ENCODE measurements at places on chromosomes 2 and 18. TPM values are rescaled to one million over a fixed set of nuclear protein-coding genes. Genes with fewer than 3 reads are reported as not detected.

DNA sequence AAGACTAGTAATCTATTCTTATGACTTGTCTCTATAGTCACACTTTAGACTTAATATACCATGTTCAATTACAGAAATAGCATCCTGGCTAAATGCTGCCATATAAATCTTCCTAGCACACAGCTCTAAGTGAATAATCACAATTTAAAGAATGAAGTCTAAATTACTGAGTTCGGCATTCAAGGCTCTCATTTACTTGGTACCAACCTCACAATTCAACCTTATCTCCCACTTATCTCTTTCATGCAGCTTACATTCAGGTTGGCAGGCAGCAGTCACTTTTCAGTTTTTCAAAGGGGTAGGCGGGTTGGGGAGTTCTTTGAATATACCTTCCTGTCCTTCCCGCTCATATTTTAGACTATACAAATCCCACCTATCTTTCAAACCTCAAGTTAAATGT lies 1.5 kb downstream of the MMADHC start:
- H3K4me1 ChIP-seq, result peaks cover 46% of the 10 kb centered on the region
- H3K36me3 ChIP-seq, result peaks cover 41% of the 10 kb centered on the region
- DNase-seq, result no peak

GRCh38 chr2:56369316-56369715 lies 185.5 kb downstream of the CCDC85A start:
- no peak overlapping the region for H3K4me3 ChIP-seq
- no peaks in the 10 kb centered on the region for H3K36me3 ChIP-seq
- no peak for DNase-seq
- no peaks in the 10 kb centered on the region for H3K4me1 ChIP-seq
- H3K27ac ChIP-seq, result no peak overlapping the region

- no peak overlapping the region for H3K27ac ChIP-seq
- H3K4me3 ChIP-seq, result no peak overlapping the region
- no peaks in the 10 kb centered on the region for H3K27me3 ChIP-seq
- H3K36me3 ChIP-seq, result no peaks in the 10 kb centered on the region
Observed at GRCh38 chr2:71927757-71928715, 219.6 kb downstream of the CYP26B1 start.

RABL2A gene
- total RNA-seq, result 2.9 TPM

DNA sequence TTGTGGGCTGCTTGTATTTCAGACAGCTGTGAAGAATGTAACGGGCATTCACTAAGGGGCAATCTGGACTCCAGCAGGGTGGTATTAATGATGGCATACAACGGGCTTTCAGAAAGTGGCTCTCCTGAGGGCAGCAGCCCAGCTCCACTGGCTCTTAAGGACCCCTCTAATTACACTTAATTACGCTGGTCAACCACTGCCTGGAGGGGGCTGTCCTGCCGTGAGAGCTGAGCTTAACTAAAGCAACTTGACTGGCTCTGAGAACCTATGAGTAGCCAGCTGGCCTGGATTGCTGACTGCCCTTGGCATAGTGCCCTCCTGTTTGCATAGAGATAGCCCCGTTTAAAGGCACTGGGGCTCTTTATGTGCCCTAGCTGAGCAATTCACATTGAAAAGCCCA lies 3.8 kb downstream of the LIPG start:
- H3K27ac ChIP-seq, result no peak overlapping the region
- H3K36me3 ChIP-seq, result no peaks in the 10 kb centered on the region
- no peak for DNase-seq
- H3K4me3 ChIP-seq, result no peak overlapping the region

DNA sequence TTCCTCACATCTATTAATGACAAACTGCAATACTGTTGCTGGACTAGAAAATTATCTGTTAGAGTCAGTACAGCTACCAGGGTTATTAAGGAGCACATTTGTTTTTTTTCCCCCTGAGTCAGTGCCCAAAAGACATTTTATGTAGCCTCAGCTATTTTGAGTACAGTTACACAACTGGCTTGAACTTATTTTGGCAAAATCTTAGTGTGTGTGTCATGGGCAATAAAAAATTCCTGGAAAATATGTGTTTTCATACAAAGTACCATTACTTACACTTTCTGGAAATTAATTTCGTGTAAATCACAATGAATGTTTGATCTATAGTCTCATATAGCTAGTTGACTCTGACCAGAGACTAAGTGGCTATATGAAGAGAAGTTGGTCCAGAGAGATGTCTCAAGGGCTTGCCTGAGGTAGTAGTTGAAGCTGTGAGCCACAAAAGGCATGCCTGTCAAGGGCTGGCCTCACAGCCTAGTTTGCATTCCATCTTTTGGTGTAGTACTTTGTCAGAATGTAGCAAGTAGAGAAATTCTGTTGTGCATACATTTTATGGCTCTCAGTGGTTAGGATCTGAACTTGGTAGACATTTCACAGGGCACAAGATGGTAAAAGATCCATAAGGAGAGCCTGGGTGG lies 283.4 kb downstream of the MTX2 start:
- no peak overlapping the region for H3K4me3 ChIP-seq
- H3K4me1 ChIP-seq, result peaks cover 12% of the 10 kb centered on the region
- peaks cover 4% of the 10 kb centered on the region for H3K27me3 ChIP-seq
- DNase-seq, result no peak
- no peak overlapping the region for H3K27ac ChIP-seq
- no peaks in the 10 kb centered on the region for H3K36me3 ChIP-seq

DNA sequence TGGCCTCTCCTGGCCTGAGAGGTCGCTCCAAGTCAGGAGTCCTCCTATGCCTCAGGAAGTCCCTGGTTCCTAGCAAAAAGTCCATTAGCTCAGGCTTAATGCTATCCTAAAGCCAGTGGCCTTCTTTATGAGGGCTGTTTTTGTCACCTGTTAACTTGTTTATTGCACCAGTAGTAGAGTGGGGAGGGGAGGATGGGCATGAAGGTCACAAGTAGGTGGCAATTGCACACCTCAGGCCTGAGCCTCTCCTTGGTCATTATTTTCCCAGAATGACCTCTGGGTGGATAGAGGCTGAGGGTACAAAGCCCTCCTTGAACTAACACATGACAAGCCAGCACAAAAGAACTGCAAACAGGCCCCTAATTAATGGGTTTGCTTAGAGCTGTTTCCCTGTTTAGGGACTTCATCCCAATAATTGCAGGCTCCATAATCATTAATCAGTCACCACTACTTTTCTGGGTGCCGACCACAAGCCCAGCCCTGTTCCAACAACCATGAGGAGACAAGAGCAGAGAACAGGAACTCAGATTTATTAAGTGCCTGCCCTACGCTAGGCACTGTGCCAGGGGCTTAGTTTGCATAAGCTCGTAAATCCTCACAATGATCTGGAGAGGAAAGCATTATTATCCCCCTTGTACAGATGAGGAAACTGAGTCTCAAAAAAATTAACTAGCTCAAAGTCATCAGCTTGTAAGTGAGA lies 123.0 kb upstream of the PKDCC start:
- peak overlapping the region; percentile 76 for H3K27ac ChIP-seq
- H3K4me1 ChIP-seq, result peaks cover 60% of the 10 kb centered on the region
- no peak for DNase-seq
- no peaks in the 10 kb centered on the region for H3K27me3 ChIP-seq

GRCh38 chr2:128605931-128606330 lies 287.3 kb upstream of the HS6ST1 start:
- H3K4me3 ChIP-seq, result no peak overlapping the region
- no peaks in the 10 kb centered on the region for H3K4me1 ChIP-seq
- H3K27ac ChIP-seq, result no peak overlapping the region
- no peaks in the 10 kb centered on the region for H3K27me3 ChIP-seq
- DNase-seq, result no peak

GRCh38 chr2:16019060-16019480 lies 78.7 kb downstream of the MYCN start:
- H3K4me3 ChIP-seq, result no peak overlapping the region
- H3K27me3 ChIP-seq, result peaks cover 5% of the 10 kb centered on the region
- no peaks in the 10 kb centered on the region for H3K4me1 ChIP-seq
- DNase-seq, result no peak
- H3K36me3 ChIP-seq, result no peaks in the 10 kb centered on the region
- no peak overlapping the region for H3K27ac ChIP-seq

DYSF gene
- 109 TPM for total RNA-seq

MC2R gene
- not detected for total RNA-seq

- peak; percentile 70 for DNase-seq
- H3K27ac ChIP-seq, result peak overlapping the region; percentile 79
- peak overlapping the region; percentile 78 for H3K4me3 ChIP-seq
- no peaks in the 10 kb centered on the region for H3K27me3 ChIP-seq
- no peaks in the 10 kb centered on the region for H3K36me3 ChIP-seq
Observed at GRCh38 chr18:32469691-32470459, 807 bp downstream of the GAREM1 start.

MATN3 gene
- 0.15 TPM for total RNA-seq

ARHGAP15 gene
- total RNA-seq, result 1.9 TPM

DNA sequence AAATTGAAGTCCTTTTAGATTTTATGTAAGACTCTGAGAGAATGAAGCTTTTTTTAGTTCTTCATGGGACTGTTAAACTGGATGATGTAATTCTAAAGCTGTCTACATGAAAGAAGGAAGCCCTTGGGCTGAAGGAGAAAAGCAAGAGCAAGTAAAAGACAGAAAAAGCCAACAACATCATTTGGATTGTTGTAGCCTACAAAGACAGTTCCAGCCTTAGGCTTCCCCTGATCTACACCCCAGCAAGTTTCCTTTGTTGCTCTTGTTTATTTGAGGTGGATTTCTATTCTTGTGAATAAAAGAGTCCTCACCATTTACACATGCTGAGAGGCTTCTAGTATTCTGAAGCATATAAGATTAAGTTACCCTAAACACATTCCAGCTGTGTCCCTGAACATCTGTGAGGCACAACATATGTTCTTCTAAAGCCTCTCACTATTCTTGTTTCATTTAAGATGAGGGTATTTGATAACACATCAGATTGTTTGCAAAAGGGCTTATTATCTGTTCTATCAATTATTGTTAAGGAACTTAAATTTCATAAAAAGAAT lies 377.8 kb downstream of the LNPK start:
- H3K36me3 ChIP-seq, result no peaks in the 10 kb centered on the region
- H3K27me3 ChIP-seq, result no peaks in the 10 kb centered on the region
- H3K27ac ChIP-seq, result no peak overlapping the region

- H3K27me3 ChIP-seq, result no peaks in the 10 kb centered on the region
- H3K27ac ChIP-seq, result no peak overlapping the region
- no peaks in the 10 kb centered on the region for H3K4me1 ChIP-seq
- H3K36me3 ChIP-seq, result no peaks in the 10 kb centered on the region
- no peak overlapping the region for H3K4me3 ChIP-seq
Observed at GRCh38 chr2:181779288-181780021, 99.1 kb upstream of the NEUROD1 start.

- no peak for DNase-seq
- H3K4me1 ChIP-seq, result peaks cover 44% of the 10 kb centered on the region
- no peak overlapping the region for H3K4me3 ChIP-seq
- H3K36me3 ChIP-seq, result peaks cover 34% of the 10 kb centered on the region
Observed at GRCh38 chr2:64637931-64638330, 15.8 kb downstream of the SERTAD2 start.

- no peaks in the 10 kb centered on the region for H3K36me3 ChIP-seq
- no peak overlapping the region for H3K4me3 ChIP-seq
- H3K27me3 ChIP-seq, result peaks cover 4% of the 10 kb centered on the region
- no peak overlapping the region for H3K27ac ChIP-seq
Observed at GRCh38 chr2:174644406-174644805, 46.8 kb upstream of the WIPF1 start.

C1GALT1C1L gene
- total RNA-seq, result 0.26 TPM

INHBB gene
- 19.3 TPM for total RNA-seq

- no peak for DNase-seq
- no peak overlapping the region for H3K27ac ChIP-seq
- H3K27me3 ChIP-seq, result no peaks in the 10 kb centered on the region
- H3K4me1 ChIP-seq, result no peaks in the 10 kb centered on the region
- H3K36me3 ChIP-seq, result no peaks in the 10 kb centered on the region
- no peak overlapping the region for H3K4me3 ChIP-seq
Observed at GRCh38 chr2:179275253-179276012, 10.8 kb upstream of the SESTD1 start.

GRCh38 chr2:169693360-169693759 lies 845 bp downstream of the CFAP210 start:
- peaks cover 7% of the 10 kb centered on the region for H3K36me3 ChIP-seq
- H3K27me3 ChIP-seq, result no peaks in the 10 kb centered on the region
- DNase-seq, result no peak
- H3K27ac ChIP-seq, result no peak overlapping the region
- H3K4me1 ChIP-seq, result peaks cover 5% of the 10 kb centered on the region

DNA sequence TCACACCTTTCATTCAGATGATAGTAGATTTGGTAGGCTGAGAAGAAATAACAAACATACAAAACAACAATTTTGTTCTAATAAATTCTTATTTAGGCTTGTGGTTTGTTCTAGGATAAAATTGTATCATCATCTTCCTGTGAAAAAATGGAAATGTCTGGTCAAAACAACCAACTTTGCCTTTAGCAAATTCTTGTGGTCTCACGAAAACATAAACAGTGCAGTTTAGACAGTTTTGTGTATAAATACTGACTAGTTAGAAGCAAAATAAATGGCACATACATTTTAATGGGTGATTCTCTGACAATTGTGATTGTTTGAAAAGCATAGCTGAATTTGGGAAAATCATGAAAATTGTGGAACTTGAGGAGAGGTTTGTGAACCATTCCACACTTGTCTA lies 180.1 kb downstream of the TDRD15 start:
- H3K36me3 ChIP-seq, result no peaks in the 10 kb centered on the region
- no peaks in the 10 kb centered on the region for H3K4me1 ChIP-seq
- no peak overlapping the region for H3K4me3 ChIP-seq
- DNase-seq, result no peak

DNA sequence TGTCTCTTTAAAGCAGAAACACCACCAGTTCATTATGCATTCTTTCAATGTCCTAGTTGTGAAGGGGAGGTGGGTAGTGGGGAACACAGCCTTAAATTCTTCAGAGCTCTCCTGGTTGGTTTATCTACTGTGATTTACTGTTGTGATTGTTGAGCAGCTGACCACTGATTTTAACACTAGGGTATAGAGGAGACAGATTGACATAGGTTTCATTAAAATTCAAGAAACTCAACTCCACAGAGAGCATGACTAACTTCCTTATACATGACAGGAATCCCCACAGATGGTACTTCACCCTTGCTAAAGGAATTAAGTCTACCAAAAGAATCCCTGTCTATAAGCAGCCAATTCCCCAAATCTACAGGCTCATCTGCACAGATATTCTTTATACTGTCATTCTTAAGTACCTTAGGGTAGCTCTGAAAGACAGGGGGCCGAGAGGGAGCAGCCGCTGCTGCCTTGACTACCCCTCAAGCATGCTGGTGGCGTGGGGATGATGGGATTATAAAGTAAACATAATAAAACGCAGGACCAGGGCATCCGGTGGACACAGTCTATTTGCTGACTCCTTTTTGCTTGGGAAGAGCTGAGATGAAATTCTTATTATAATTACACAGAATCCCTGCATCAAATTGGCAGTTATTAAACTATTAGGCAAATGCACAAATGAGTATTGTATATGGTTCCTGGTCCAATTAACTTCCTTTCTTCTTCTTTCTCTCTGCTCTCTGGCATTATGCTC lies 1377.6 kb upstream of the PIK3C3 start:
- no peak overlapping the region for H3K4me3 ChIP-seq
- no peaks in the 10 kb centered on the region for H3K27me3 ChIP-seq
- H3K36me3 ChIP-seq, result no peaks in the 10 kb centered on the region
- H3K27ac ChIP-seq, result no peak overlapping the region
- no peak for DNase-seq

SLC14A1 gene
- total RNA-seq, result 8.6 TPM
